HCT116 (cell line): ENCODE measurements at places on chromosomes 13 and 19. TPM values are rescaled to one million over a fixed set of nuclear protein-coding genes. Genes with fewer than 3 reads are reported as not detected.

- DNase-seq, result no peak
Observed at GRCh38 chr13:20840568-20840967, 62.0 kb downstream of the XPO4 start.

DNA sequence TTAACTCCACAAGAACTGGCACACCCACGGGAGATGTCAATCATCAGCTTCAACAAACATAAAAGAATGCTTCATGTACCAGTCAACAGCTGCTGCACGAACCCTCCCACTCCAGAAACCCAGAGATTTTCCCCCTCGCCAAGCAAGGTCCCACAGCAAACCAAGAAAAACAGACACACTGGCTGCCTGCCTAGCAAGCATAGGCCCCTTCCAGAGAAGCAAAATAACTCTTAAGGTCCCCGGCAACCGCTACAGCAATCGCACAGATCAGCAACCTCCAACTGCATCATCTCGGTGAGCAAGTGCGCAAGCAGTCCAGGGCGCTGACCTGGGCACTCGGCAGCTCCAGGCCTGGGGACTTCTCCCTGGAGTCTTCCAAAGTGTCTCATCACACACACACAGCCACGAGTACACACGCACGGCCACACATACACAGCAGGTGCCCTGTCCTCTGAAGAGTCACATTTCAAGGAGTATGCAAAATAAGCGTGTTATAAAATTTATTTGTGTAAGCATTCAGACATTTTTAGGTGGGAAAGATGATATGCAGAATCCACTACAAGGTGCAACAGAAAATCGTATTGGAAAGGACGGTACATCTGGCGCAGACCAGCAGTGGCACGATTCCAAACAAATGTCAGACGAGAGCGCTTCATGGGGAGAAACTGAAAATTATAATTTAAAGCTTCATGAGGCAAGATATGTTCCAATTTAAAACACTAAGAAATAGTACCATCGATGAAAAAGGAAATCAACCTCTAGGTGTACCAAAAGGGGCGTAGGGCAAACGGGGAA, 125.0 kb downstream of the STK24 start:
- no peak for DNase-seq

DNA sequence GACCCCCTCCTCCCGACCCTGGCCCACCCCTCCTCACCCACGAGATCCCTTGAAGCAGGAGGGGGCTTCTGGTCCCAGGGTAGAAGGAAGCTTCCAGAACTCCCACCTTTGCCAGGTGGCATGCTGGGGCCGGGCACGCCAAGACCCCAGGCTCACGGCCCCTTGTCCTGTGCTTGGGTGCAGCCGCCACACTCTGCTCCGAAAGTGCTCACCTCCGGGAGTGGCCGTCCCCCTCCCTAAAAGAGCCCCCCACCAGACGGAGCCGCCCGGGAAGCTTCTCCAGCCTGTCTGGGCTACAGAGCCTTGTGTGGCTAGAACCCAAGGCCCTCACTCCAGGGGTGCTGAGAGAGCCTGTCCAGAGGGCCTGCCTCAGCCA, 1.8 kb upstream of the EFNA2 start:
- DNase-seq, result no peak

DNA sequence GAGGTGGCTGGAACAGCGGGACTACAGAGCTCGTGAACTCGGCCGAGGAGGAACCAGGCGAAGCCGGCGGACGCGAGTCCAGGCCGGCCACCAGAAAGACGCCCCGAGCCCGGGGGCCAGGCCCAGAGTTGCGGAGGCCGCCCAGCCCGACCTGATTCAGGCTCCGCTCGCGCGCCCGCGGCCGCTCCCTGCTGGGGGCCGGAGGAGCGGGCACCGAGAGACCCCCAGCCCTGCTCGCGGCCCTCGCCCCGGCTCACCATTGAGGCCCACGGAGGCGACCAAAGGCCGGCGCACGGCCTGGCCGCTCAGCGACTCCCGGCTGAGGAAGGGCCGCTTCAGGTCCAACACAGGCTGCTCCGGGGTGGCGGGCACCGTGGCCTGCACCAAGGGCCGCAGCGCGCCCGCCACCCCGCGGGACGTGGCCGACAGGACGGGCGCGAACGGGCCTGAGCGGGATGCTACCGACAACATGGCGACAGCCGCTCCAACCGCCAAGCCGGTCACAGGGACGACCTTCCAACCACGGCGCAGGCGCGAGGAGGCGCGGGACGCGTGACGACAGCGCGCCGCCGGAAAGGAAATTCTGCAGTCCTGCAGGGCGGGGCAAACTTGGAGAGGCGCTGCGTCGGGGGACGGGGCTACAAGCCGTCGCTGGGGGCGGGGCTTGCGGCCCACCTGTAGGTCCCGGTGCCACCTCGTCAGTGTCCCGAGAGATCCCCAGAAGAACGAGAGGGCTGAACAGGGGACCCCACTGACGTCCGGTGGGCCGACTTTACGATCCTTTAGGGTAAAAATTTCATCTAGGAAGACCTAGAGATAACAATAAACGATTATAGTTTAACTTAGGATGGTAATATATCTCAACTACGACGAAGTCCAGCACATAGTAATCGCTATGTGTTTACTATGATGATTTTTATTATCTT, at the start of gene UQCRFS1:
Gene UQCRFS1 (minus strand): TSS at position 504 of the 926 bp plus-strand sequence. CDS start 33 bp downstream, at position 471.
- DNase-seq, result peak; percentile 86

DNA sequence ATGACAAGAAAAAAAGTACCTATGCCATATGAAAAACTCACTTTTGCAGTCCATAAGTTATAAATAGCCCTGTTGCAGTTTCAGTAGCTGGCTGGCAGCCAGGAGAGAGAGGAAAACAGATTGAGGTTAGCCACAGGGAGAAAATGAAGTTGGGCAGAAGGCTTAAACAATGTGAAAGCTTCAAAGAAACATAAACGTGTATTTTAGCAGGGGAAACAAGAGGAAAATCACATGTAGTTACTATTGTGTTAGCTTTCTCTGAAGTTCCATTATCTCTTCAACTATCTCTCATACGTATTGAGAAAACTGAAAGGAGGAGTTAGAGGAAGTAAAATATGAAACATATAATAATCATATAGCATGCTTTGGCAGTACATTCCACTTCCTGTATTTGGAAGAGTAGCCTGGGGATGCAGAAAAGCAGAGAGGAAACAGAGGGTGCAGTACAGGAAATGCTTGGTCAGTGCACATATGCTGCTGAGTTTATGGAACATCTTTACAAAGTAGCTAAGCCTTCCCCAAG, 1551.1 kb downstream of the EFNB2 start:
- DNase-seq, result no peak

DNA sequence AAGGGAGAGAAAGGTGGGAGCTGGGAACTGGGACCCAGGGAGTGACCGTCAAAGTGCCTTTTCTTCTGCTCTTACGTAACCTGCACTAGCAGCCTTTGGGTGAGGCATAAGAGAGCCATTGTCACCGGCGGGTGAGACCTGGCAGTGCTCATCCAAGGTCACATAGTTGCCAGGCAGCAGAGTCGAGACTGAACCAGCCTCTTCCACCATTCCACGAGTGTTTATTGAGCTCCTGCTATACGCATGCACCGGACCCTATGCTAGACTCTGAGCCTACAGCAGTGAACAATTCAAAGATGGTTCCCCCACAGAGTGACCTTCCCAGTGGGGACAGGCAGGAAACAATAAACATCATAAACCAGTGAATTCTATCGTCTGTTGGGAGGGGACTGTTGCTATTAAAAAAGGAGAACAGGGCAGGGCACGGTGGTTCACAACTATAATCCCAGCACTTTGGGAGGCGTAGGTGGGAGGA, 18.6 kb upstream of the STRN4 start:
- DNase-seq, result no peak

DNA sequence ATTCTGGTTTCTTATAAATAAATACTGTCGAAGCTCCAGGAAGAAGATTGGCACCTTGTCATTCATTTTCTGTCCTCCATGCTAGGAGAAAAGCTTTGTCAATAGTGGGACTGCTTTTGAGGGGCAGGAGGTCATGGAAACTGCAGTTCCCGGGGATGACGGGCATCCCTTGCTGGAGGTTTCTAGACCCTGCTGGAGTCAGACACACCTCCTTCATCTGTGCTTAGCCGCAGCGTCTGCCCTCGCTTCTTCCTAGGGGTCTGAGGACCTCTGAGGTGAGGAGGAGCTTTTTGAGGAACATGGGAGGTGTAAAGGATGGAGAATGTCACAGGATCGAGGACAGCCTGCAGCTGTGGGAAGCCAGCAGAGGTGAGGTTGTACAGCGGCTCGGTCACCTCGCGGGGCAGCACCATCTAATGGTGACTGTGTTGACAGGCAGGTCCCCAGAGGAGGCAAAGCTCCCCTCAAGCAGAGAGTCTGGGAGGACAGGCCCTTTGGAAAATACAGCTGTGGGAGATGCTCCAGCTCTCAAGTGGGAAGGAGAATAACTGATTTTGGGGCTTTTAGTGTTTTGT, 172.7 kb upstream of the RNF113B start:
- no peak for DNase-seq

GRCh38 chr13:53241891-53242348, 213.3 kb downstream of the OLFM4 start:
- DNase-seq, result no peak

DNA sequence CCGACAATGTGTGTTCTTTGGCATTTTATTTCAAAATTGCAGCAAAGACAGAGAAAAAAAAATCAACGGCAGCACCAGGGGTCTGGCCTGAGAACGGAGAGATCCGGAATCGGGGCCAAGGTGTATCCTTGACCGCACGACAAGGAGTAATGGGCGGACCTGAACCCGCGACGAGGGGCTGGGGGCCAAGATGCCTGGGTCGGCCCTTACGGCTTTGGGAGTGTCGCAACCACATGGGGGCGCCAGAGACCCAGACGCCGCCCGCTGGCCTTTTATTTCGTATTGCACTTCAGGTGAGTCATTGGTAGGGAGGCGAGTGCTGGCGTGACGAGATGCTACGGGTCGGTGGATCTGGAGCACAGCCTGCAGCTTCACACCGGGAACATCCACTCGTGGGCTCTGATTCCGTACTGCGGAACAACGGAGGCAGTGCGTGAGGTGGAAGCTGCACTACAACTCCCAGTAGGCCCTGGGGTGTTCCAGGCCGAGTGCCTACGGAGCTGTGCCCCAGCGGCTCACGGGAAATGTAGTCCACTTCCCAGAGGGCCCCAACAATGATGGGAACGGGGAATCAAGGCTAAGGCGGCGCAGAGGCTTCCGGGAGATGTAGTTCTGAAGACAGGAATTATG, 15.7 kb downstream of the BCAT2 start:
- DNase-seq, result peak; percentile 81

The ZNF497 gene
- 5.1 TPM for total RNA-seq

GRCh38 chr13:113912596-113912995, 48.7 kb upstream of the GAS6 start:
- DNase-seq, result no peak

DNA sequence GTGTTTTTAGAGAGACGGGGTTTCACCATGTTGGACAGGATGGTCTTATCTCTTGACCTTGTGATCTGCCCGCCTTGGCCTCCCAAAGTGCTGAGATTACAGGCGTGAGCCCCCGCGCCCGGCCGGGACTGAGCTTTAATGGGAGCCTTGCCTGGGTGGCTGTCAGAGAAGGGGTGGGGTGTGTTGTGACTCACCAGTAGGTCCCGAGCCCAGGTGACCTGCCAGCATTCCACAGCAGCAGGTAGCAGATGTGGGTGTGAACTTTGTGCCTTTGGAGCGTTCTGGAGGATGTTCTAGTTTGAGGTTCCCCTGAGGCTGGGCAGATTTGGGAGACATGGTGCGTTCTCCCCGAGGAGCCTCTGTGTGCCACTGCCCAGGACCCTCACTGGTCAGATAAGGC, 7.1 kb upstream of the EPN1 start:
- DNase-seq, result no peak

DNA sequence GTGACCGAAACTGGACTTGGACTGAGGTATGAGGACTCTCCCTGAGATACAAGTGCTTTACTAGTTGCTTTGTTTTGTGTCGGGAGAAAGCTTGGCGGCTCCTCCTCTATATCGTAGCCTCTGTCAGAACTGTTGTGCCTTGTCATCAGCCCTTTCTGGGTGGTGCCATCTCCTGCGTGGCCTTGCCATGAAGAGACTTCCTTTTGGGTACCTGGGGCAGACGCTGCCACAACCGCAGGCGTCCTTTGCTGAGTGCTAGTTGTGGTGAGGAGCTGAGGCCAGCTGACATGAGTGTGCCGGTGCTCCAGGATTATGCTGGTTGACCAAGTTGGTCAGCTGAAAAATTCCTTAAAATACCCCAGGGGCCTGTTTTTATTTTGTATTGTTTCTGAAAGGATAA, 124.5 kb downstream of the AKAP11 start:
- no peak for DNase-seq

The CEACAM16 gene
- total RNA-seq, result not detected

The SLITRK6 gene
- not detected for total RNA-seq

GRCh38 chr19:2047076-2047448, 4.0 kb downstream of the MKNK2 start:
- no peak for DNase-seq

The SYT5 gene
- 2.3 TPM for total RNA-seq
